NCI-H526 treated with DMSO at 0.1 percent for 48 hours (cell line): ENCODE measurements at places on chromosomes 6 and 20.

GRCh38 chr6:74745670-74746069 lies 460.2 kb downstream of the COL12A1 start:
- no peak for DNase-seq

DNA sequence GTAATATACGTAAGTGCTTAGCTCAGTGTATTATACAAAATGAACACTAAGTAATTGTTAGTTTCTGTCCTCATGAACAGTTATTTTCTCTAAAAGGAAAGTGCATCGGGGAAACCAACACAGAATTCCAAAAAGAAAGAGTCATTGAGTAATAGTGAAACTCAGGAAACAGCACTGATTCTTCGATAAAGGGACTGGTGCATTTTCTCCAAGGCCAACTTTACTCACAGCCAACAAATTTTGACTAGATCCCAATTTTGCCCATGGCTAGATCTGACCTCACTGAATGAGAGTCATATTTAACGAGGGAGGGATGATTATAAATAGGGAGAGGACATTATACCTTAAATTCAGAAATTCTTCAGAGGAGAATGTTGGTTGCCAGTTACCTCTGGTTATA lies 390.9 kb upstream of the NRSN1 start:
- no peak for DNase-seq

DNA sequence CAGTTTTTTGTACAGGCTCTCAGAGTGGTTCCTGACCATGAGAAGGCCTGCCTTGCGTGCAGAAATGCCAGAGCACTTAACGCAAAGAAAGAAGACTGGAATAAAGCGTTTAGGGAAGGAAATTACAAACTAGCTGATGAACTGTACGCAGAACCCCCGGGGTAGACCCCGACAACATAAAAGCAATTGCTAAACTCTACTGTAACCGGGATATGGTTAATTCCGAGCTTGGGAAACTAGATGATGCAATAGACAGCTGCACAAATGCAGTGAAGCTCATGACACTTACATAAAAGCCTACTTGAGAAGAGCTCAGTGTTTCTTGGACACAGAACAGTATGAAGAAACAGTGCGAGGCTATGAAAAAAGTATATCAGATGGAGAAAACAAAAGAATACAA lies 35.7 kb downstream of the CITED2 start:
- no peak for DNase-seq

GRCh38 chr20:47814632-47815415 lies 29.5 kb upstream of the SULF2 start:
- no peak for DNase-seq

DNA sequence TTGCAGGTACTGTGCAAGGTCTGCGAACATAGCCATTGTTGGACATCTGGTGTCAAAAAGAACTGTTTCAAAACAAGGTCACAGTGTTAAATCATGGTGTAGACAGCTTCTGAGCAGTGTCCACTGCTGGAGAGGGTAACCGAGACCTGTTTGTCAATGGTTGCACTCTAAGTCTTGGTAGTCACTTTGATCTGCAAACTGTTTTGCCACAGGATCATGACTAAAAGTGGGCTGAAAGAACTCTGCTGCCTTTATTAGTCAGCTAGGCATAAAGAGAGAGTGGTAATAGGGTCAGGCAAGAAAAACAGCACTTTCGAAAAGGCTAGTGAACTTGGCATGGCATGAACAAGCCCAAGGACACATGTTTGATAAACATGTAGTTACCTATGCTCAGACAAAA lies 552.3 kb upstream of the CITED2 start:
- no peak for DNase-seq

DNA sequence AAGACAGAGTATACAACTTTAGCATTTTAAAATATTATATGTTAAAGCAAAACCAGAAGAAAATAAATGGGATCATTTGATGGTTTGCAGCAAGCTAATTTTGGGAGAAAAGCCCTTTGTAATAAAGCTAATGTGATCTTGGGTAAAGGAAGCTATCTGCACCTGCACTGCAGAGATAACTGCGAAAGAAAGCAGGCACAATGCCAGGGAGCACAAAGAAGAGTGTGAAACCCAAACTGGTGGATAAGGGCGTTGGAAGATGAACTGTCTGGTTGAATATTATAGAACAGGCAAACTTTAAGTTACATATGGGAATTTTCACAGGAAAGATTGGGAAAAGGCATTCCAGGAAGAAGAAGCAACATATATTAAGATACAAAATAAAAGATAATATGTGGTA lies 179.2 kb upstream of the KHDRBS2 start:
- DNase-seq = no peak

GRCh38 chr20:54688476-54688875 lies 213.1 kb downstream of the DOK5 start:
- DNase-seq = no peak

GRCh38 chr6:31769684-31770371 lies 7.3 kb downstream of the VWA7 start:
- no peak for DNase-seq

- DNase-seq = no peak
Observed at GRCh38 chr20:51594236-51595057, 51.9 kb upstream of the NFATC2 start.

DNA sequence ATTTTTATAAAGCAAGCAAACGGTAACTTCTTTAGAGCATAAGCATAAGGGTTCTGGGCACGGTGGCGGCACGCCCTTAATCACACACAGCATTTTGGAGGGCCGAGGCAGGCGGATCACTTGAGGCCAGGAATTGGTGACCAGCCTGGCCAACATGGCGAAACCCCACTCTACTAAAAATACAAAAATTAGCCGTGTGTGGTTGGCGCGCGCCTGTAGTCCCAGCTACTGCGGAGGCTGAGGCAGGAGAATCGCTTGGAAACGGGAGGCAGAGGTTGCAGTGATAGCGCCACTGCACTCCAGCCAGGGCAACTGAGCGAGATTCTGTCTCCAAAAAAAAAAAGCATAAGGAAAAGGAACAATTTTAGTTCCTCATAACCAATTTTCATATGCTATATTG lies 2.6 kb downstream of the SENP6 start:
- no peak for DNase-seq

DNA sequence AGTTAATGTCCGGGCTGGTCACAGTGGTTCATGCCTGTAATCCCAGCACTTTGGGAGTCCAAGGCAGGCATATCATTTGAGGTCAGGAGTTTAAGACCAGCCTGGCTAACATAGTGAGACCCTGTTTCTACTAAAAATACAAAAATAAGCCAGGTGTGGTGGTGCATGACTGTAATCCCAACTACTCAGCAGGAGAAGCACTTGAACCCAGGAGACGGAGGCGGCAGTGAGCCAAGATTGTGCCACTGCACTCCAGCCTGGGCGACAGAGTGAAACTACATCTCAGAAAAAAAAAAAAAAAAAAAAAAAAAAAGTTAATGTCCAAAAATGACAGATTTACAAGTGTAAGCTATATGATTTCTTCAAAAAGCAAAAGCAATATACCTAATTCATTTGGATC lies 124.9 kb downstream of the CCDC170 start:
- no peak for DNase-seq

GRCh38 chr6:84228198-84228543 lies 728 bp upstream of the CEP162 start:
- DNase-seq = no peak

- DNase-seq = no peak
Observed at GRCh38 chr20:32433311-32434021, 75.3 kb downstream of the ASXL1 start.

GRCh38 chr6:89689732-89690131 lies 51.2 kb upstream of the LYRM2 start:
- no peak for DNase-seq

DNA sequence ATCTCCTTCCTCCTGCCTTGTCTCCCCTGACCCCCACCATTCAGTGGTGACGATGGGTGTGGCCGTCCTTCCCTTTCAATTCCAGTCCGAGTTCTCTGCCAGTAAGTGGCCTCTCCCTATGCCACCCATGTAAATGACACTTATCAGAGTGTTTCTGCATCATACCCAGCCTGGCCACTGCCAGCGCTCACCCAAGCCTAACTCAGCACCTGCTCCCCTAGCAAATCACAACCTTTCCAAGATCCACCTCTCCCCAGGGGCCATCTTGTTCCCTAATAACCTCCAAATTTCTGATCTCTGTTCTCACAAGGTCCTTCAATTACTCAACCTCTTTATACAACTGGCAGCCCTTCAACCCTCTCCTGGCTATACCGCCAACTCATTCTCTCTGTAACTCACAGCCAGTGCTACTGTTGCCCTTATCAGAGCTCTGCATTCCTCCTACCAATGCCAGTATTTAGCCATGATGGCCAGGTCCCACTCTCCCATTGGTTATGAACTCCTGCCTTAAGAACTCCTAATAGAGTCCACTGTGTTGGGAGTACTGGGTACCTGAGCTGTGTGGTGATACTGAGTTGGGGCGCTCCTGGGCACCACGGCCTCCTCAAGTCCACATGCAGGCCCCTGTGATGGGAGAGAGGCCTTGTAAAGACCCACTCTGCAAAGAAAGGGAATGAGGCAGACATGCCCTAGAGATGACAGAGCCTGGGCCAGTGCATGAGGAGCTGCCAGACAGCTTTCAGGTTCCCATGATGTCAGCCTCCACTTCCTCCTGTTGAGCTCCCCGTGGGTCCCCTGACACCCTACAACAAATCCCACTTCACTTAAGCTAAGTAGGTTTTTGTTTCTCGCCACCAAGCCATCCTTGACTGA lies 187.4 kb upstream of the RREB1 start:
- DNase-seq = no peak

- DNase-seq = no peak
Observed at GRCh38 chr6:119713903-119714302, 364.3 kb upstream of the MAN1A1 start.

- no peak for DNase-seq
Observed at GRCh38 chr6:132354517-132355167, 46.6 kb downstream of the MOXD1 start.

GRCh38 chr6:16684896-16685554 lies 76.2 kb downstream of the ATXN1 start:
- DNase-seq = no peak

GRCh38 chr20:31908424-31908823 lies 38.0 kb downstream of the TTLL9 start:
- DNase-seq = no peak

- DNase-seq = no peak
Observed at GRCh38 chr6:281469-282103, 10.7 kb upstream of the DUSP22 start.

DNA sequence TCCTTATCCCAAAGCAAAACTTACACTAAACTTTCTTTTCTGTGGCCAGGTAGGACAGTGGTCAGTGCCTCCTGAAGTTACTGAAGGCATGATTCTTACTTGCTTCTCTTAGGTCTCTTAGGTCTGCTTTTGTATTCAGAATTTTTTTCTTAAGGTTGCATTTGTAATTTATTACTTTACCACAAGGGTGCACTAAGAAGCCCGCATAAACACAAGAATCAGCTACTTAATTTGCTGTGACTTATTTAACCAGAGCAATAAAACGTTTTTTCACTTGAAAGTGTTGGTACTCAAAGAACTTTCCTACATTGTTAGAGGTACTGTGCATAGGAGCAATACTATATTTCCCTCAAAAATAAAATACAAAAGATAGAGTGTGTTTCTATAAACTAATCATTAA lies 75.4 kb upstream of the LAMA2 start:
- peak; percentile 37 for DNase-seq

GRCh38 chr20:11173916-11174315 lies 500.1 kb upstream of the JAG1 start:
- no peak for DNase-seq

DNA sequence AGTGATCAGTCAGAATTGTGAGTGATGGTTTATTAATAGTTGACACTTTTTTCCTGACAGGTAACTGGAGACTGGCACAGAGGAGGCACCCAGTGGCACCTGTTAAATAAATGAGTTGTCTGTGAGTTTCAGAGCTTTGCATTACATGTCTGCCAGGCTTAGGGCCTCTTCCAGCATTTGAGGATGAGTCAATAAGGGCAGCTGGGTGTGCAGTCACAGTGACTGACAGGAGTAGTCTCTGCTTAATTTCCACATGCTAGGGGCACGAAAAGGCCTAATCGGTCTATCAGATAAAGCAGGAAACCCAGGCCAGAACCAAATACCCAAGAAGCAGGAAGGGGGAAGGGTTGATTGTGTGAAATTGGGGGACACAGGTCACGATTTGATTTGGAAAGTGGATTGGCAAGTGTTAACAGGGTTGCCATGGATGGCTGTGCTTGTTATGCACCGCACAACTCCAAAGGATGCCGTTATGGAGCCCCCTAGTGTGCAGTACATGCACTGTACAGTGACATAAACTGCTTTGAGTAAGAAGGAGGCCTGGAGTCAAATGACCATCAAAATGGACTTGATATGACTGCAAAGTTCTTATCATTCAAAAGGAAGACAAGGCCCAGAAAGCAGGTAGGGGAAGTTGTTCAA lies 111.9 kb upstream of the GGTLC1 start:
- DNase-seq = peak; percentile 58

DNA sequence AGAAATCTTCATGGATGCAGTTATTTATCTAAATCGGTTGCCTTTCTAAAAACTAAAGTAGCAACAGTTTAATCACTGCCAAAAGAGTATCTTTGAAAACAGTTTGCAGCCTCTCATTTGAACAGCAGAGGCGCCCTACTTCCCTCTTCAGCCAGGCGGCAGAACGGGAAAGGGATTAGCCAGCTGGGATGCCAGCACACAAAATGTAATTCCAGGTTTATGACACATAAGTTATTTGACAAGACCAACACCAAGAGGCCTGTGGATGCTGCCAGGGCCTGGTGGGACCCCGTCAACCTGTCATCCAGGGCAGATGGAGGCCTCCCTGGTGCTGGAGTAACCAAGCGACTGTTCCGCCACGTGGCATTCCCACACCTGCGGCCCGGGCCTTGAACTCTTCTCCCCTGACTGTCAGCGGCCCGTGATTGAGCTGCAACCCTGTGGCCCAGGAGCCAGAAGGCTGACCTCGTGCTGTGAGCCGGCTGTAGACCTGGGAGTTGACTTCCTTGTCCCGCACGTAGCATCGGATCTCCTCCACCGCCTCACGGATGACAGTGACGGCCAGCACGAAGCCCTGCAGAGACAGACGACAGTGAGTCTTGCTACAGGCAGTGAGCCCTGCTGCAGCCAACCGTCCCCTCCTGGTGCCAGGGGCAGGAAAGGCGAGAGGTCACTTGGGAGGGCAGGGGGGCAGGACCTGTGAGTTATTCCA lies 55.5 kb downstream of the ATP9A start:
- no peak for DNase-seq

DNA sequence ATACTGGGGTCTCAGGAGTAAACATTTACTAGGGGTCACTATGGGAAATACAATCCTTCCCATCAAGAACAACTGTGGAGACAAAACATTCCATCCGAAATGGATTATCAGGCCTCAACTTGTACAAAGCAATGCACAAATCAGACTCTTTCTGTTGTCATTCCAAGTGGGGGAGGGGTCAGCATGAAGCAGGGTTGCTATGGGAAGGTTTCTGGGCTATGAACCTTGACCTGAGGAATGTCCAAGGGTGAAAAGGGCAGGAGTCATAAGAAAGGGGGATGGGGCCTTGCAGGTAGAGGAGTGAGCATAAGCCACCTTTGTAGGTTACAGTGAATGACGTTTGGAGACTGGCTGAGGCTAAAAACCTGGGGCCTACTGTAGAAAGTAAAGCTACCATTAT lies 3.1 kb downstream of the METTL24 start:
- DNase-seq = peak; percentile 57
